Mesendoderm (in vitro differentiated cells): ENCODE measurements at places on chromosomes 3 and 15.

- no peak for DNase-seq
These were observed 159.2 kb upstream of the SLC24A5 start for GRCh38 chr15:47961401-47962090.

- peak; percentile 85 for DNase-seq
These were observed 503.6 kb upstream of the NAALADL2 start for GRCh38 chr3:174355505-174355904.

DNA sequence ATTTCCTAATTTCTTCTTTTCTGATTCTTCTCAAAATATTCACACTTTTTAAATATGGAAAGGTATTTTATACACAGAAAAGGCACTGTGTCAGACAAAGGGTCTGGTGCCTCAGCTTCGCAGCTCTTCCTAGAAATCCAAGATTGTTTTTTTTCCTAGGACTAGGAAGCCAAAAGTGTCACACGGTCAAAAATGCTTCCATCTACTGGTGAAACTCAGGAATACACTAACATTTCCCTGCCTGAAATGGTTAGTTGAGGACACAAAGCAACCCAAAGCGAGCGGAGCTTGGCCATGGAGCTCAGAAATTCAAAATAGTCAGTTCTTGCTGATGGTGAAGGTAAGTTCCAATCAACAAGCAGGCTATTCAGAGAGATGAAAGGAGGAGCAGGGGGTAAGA is 426.5 kb upstream of the RASGRP1 start:
- peak; percentile 73 for DNase-seq

- no peak for DNase-seq
These were observed 258.8 kb downstream of the FAM43A start for GRCh38 chr3:194944526-194944925.

DNA sequence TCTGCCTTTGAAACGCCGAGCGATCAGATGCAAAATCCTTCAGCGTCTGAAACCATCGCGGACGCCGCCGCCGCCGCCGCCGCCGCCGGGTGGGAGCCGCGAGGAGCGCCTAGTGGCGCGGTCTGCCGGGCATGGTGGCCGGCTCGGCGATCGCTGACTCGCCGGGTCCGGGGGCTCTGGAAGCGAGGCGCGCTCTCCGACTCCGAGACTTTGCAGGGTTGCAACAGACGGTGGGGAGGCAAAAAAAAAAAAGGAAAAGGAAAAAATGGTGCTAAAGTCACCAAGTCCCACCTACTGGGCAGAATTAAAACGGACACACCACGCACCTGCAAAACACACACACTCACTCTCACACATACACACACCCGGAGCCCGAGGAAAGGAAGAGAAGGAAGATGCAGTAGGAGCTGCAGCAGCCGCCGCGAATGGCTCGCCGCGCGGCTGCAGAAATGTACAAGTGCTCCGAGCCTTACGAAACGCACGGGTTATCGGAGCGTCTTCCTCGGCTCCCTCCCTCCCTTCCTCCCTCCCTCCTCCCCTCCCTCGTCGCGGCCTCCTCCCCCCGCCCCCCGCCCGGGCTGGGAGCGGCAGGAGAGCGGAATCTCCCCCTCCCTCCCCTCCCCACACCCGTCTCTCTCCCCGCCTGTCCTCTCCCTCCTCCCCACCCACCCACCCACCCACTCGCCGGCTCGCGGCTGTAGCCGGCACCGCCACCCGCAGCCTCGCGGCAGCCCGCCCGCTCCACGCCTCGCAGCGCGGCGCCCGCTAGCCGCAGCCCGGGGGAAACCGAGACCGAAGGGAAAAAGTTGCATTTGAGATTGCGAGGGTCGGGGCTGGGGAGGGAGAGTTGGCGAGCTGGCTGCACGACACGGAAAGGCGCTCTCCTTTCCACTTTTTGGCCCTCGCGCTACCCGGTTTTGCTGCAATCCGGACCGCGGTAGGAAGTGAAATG is at the start of gene NTRK3:
TSS of gene NTRK3 (minus strand) at position 461 of the 952 bp plus-strand sequence. CDS start 586 bp downstream, outside the sequence.
- peak; percentile 66 for DNase-seq
